ENCODE measurements at places on chromosomes 4 and X. TPM values are rescaled to one million over a fixed set of nuclear protein-coding genes. Genes with fewer than 3 reads are reported as not detected.

GRCh38 chrX:131609480-131609879 lies 65.6 kb downstream of the OR13H1 start:
- no peak for DNase-seq

- no peak for DNase-seq
These were observed 6.4 kb downstream of the C4orf54 start for GRCh38 chr4:99651016-99651769.

DNA sequence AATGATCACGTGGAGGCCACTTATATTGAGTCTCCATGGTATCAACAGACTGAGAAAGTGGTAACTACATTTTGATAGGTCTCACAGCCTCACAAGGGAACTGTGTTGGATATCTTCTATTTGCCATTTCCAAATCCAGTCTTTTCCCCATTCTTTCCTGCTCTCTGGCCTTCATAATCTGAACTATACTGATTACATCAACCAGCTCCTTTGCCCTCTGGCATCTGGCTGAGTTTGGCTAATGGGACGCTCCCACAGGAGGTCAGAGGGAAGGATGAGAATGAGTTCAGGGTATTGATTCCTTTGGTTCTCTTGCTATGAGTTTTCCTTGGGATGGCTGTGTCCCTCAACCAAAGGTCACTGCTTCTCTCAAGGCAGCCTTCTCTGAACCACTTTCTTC lies 152.6 kb downstream of the RTL9 start:
- no peak for DNase-seq

DNA sequence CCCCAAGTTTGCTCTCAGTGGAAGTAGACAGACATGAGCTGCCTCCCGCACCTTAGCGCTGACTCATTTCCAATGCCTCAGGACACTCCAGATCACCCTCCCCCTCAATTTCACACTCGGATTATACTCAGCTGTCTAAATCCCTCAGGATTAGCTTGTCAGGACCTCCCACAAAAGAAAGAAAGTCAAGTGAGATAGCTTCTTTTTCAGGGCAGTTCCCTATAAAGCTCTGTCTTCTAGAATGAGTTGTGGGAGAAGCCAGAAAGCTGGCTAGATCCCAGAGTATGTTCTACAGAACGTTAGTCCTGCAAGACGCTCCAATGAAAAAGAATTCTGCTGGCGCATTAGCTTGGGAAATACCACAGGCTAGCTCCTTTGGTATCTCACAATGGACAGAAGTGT lies 51.2 kb upstream of the MTNR1A start:
- DNase-seq = peak; percentile 21

- no peak for DNase-seq
These were observed 194.4 kb downstream of the CBR4 start for GRCh38 chr4:168815379-168816345.

The LDB2 gene
- 4.6 TPM for total RNA-seq

- no peak for DNase-seq
These were observed 197.1 kb downstream of the GLUD2 start for GRCh38 chrX:121244511-121244910.

The SPIN2A gene
- not detected for total RNA-seq

- no peak for DNase-seq
These were observed 211.9 kb upstream of the PRPS2 start for GRCh38 chrX:12579311-12579710.

The TRIML1 gene
- not detected for total RNA-seq

DNA sequence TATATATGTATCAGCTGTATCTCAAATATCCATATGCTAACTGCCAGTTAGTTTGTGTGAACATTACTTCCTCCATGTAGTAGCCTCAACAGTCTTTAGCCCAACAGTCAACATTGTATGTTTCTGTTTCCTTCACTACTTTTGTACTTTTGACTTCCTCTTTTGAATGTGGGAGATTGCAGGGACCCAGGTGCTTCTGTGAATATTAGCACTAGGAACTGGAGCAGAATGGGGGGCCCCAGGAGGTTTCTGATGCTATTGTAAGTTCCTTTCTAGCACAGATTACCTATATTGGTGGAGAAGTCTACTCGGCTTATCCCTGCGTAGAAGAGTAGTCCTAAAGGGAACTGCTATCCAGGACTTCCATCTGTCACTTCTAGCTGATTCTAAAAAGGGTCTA lies 2.3 kb downstream of the PLAC8 start:
- DNase-seq = no peak

DNA sequence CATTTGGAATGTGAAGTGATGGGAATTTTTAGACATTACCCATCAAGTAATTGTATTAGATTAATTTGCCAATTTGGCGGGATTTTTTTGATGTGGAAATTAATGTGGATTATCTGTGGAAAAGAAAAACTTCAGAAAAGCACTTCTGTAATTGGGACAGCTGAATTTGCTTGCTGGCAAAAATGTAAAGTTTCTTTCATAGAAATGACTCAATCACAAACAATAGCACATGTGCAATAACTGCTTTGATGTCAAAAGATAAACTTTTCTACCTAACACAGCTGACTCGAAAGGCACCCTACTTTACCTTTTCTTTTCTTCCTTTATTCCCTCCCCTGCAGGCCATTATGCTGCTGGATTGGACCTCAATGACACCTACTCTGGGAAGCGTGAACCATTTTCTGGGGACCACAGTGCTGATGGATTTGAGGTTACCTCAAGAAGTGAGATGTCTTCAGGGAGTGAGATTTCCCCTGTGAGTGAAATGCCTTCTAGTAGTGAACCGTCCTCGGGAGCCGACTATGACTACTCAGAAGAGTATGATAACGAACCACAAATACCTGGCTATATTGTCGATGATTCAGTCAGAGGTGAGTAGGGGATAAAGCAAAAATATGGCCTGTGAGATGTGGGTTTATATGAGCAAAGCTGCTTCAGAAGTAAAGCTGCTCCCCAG lies 1.4 kb downstream of the AREG start:
- DNase-seq = peak; percentile 6

The AFF2 gene
- 0.06 TPM for total RNA-seq
